ENCODE measurements at places on chromosomes 6 and 20.

DNA sequence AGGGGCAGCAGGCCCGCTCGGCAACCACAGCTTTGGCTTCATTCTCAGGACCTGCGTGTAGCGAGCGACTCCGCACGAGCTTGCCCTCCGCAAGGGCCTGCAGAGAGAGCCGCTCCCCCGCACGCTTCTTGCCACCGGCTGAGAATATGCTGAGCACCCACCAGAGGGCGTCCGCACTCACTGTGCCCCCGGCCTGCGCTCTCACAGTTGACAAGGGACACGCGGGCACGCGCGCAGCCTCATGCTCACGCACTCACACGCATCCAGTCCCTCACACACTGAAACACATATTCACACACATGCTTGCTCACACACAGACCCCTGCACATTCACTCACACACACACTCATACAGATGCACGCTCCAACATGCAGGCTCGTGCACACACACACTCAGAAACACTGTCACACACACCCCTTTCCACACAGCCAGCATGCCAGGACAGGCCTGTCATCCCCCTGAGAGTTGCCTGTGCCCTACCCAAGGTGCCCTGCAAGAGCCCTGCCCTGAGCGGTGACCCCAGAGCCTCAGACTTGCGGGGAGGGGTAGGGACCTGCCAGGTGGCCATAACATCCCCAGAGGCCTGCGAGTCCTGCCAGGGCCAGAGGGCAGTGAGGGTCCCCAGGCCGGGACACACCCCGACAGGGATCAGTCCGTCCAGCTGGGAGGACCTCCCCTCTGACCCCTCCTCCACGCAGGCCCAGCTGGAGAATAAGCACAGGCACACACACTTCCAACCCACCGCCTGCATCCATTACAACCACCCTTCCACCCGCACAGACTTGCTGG, 174.1 kb downstream of the BMP7 start:
- peak; percentile 18 for DNase-seq

GRCh38 chr6:143629104-143630080, 48.4 kb upstream of the PHACTR2 start:
- DNase-seq = no peak

DNA sequence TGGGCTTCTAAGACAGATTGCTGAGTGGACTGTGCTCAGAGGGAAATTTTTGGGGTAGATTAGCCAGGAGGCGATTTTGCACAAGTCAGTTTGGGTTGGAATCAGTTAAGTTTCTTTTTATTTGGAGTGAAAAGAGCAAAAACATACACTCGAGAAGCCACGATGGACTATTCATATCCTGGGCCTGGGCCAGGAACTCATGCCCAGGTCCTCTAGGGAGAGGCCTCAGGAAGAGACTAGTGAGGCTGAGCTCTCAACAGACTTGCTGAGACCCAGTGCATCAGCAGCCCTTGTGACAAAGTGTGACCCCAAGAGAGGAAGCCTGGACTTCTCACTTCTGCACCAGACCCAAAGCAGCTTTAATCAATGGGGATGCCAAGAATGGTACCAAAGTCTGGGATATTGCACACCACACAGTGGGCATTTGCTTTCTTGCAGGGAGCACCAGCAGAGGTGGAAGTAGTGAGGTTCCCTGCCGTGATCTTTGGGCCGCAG, 61.6 kb upstream of the MAFB start:
- DNase-seq = no peak

GRCh38 chr6:157492249-157492648, 111.3 kb downstream of the ZDHHC14 start:
- no peak for DNase-seq

DNA sequence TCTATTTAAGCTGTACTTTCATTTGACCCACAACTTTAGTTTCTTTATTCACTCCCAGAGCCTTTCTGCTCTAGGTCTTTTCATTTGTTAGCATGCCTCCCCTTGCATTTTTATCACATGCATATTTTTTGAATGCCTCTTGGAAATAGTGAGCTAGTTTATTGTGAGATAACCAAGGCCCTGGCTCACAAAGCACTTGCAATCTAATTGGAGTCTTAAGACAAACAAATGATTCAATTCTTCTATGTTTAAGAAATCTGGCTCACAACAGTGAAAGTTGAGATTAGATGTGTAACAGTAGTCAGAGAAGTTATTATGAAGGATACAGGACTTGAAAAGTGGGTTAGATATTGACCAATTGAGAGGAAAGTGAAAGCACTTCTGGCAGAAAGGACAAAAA, 173.4 kb downstream of the MOXD1 start:
- no peak for DNase-seq

DNA sequence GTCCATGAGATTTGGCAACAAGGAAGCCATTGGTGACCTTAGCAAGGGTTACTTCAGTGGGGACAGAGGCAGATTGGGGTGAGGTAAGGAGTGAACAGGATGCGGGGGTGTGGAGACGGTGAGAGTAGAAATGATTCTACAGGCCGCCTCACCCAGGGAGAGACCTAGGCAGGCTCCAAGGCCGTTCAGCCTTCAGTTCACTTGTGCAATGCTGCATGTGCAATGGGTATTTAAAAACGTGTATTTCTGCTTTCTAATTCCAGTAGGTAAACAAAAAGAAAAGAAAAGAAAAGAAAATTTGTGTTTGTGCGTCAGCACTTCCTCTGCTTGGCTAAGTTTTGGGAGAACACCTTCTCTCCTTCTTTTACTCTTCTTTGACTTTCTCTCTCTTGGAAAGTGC, 56.8 kb downstream of the BANF2 start:
- DNase-seq = no peak

GRCh38 chr6:33160728-33161344, 31.4 kb downstream of the COL11A2 start:
- DNase-seq = no peak

DNA sequence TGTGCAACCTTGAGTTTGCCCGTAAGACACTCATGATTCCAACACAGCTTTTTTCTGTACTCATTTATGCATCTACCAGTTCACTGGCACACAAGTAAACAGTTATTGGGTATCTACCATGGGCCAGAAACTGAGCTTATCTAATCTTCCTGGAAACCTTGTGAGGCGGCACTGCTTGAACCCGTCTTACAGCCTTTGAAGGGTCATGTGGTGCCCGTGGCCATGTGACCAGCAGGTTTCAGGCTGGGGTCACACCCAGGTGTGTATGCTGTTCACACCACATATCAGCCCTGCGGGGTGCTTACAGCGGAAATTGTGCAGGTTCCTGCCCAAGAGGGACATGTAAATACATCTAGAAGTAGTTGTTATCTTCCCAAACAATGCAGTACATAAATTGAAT, 6.1 kb downstream of the THBD start:
- no peak for DNase-seq

DNA sequence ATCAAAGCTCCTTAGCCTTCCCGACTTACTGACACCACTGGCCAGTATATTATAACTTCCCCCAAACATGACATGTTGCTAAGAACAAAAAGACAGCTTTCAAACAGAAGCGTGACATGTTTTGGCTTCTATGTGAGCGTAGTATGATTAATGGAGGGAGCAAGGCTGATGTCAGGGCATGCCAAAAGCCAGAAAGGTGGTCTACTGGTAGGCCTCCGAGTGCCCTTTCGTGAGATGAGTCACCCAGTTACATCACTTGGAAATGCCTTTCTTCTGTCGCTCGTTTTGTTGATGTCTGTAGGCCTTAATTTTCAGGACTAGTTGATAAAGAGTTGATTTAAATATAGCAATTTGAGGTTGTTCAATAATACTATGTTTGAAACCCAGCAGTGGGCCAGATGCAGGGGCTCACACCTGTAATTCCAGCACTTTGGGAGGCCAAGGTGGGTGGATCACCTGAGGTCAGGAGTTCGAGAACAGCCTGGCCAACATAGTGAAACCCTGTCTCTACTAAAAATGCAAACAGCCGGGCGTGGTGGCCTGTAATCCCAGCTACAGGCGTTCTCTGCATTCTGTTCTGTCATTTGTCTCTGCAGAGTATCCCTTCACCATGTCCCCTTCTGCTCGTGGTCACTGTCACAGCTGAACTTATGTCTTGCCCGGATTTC, 53.3 kb downstream of the CNKSR3 start:
- no peak for DNase-seq

DNA sequence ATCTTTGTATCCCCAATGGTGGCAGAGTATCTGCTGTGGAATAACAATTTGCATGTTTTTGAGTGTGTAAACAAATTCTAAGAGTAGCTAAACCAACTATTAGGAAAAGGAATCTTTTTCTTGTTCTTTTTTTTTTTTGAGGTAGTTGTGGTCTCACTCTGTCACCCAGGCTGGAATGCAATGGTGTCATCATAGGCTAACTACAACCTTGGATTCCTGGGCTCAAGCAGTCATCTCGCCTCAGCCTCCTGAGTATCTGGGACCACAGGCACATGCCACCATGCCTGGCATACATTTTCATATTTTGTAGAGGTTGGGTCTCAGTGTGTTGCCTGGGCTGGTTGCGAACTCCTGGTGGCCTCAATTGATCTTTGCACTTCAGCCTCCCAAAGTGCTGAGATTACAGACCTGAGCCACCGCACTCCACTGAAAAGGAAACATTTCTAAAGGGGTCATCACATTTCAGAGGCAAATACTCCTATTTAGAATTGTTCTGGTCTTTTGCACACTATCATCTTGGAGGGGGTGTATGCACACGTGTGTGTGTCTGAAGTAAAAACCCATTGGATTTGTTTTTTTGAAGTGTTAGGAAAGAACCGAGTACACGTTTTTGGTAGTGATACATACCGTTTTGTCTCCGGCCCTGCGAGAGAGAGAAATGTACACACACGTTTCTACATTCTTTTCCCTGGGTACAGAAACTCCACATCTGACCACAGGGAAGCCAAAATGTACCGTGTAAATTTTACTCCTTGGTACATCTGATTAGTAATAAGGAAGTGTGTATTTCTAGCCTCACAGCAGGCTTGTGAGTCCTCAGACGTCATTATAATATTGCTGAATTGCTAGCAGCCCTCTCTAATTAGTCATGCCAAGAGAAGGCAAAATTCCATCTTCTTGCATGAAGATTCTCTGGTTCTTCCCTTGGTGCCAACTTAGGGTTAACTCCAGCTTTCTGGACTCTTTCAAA, 183.6 kb downstream of the JARID2 start:
- DNase-seq = no peak

GRCh38 chr6:116101302-116101718, 657 bp downstream of the NT5DC1 start:
- no peak for DNase-seq

GRCh38 chr6:18141805-18142590, 12.9 kb downstream of the TPMT start:
- no peak for DNase-seq

DNA sequence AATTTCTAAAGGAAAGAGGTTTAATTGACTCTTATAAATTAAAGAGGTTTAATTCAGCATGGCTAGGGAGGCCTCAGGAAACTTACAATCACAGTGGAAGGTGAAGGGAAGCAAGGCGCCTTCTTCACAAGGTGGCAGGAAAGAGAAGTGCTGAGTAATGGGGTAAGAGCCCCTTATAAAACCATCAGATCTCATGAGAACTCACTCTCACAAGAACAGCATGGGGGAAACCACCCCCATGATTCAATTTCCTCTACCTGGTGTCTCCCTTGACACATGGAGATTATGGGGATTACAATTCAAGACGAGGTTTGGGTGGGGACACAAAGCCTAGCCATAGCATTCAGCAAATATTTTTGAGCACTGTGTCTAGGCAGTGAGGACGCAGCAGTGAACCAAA, 3.9 kb upstream of the IPCEF1 start:
- DNase-seq = no peak

DNA sequence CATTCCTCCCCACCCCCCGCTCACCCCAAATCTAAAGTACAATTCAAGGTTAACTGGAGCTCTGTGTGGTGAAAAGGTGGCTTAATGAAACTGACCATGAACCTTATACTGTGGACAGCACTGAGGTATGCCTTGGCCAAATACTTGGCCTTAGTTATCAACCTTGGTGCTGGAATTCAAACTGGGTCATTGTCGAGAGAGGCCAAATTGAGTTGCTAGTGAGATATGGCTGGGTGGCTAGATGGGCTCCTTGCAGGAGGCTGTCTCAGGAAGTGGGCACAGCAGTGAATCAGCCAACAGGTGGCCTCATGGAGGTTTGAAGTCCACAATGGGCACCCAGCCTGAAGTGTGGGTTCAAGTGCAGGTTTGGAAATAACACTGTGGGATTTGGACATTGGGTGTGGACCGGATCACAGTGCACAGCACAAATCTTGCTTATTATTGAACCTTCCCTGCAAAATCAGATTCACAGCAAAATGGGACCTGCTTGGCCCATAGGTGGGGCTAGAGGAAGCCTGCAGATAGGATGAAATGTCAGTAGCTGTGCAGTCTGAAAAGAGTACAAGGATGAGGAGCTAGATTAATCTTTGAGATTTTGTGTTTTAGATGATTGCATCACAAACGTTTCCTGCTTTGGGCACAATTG, 5.6 kb upstream of the BTBD3 start:
- DNase-seq = no peak

DNA sequence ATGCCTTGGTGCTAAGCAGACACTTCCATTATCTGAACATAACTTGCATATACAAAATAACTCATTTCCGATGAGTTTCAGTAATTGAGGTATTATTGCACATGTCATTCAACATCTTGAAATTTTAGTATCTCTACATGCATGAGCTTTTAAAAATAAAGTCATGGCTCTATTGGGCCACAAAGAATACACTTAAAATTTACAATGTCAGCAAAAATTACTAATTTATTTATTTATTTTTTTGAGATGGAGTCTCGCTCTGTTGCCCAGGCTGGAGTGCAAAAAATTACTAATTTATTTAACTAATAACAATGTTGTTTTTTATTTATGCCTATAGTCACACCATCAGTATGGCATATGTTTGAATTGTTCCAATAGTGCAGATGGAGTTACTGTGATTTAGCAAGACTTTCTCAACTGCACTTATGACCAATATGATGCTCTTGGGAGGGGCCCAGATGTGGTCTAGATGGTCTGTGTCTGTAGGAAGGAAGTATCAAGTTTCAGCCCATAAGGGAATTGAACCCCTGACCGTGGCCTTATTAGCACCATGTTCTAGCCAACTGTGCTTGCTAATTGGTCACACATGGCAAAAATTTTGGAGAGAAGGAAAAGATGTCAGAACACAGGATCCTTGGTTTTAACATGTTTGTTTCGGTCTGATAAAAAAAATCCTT, 370.7 kb upstream of the TSHZ2 start:
- no peak for DNase-seq

GRCh38 chr6:39430871-39431523, 108.5 kb upstream of the KCNK16 start:
- DNase-seq = no peak

DNA sequence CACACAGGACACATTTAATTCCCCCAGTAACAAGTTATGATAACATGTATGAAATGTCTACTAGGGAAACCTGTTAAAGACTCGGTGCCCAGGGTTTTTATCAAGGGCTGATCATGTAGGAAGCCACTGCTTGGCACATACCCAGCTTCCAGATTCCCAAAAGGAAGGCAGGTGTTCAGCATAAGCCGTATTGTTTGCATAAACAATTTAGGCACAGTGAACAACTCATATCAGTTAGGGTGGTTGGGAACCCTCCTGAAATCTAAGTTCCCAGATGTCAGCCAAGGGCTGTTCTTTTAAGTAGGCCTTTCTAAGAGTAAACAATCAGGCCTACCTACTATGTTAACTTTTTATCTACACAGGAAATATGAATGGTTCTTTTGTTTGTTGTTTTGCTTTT, 74.1 kb downstream of the ASXL1 start:
- no peak for DNase-seq

- no peak for DNase-seq
Measured at GRCh38 chr6:36855750-36856149, 16.5 kb upstream of the CPNE5 start.

- DNase-seq = no peak
Measured at GRCh38 chr20:62805155-62805710, 598 bp downstream of the OGFR start.

- no peak for DNase-seq
Measured at GRCh38 chr6:53327017-53327395, 21.7 kb downstream of the ELOVL5 start.
